ENCODE measurements at places on chromosomes 6 and 20.

GRCh38 chr6:87617405-87617804, 27.5 kb downstream of the ORC3 start:
- ATAC-seq, result no peak

- ATAC-seq, result no peak
Observed at GRCh38 chr6:113057567-113058053, 710.5 kb downstream of the RFPL4B start.

- ATAC-seq, result no peak
Observed at GRCh38 chr6:15948930-15949900, 179.7 kb upstream of the MYLIP start.

DNA sequence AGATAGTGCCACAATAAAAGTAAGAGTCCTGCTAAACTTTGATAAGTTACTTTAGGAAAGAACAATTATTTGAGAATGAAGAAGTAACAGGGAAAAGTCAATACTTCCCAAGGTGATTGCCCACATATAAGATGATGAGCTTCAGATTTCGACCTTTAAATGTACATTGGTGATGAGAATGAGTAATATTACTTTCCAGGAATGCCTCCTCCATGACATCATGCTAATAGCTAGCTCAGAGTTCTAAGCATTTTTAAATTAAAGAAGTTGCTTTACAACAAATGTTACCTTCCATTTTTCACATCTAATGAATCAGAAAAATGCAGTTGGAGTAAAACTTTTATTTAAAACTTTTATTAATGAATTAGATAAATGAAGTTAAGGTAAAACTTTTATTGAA, 22.5 kb upstream of the OPN5 start:
- ATAC-seq, result no peak

- ATAC-seq, result no peak
Observed at GRCh38 chr6:167648501-167649278, 178.0 kb upstream of the AFDN start.

- ATAC-seq, result no peak
Observed at GRCh38 chr6:43779852-43780236, 9.8 kb downstream of the VEGFA start.

DNA sequence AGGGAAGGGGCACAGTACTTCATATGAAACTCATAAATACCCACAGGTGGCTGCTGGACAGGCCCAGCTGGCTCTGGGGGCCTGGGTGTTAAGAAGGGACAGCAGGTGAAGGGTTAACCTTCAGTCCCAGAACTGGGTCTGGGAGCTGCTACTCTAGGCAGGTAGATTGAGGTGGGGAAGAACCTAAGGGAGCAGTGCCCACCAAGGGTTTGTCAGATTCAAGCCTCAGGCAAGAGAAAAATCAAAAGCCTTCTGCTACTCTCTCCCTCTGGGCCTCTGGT, 5.6 kb downstream of the RPL10A start:
- ATAC-seq, result no peak

Data from SK-N-SH treated with all-trans-retinoic acid at 6 μM for 48 hours (cell line).